RCC 7860 (cell line): ENCODE measurements at places on chromosomes 11 and 22.

DNA sequence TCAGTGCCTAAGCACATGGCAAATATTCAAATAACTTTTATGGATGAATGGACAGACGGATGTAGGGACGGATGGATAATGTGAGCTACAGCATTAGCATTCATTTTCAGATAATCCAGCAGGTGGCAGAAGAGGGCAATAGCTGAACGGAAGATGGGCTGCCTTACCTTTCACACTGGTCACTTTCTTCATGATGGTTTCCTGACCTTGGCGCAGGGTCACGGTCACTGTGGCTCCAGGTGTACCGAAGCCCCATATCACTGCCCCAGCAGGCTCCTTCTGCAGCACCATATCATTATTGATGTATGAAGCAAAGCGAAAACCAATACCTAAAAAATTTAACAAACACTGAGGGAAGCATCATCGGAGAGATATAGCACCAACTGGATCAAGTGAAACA is 4.3 kb downstream of the SIAE start:
- DNase-seq: peak; percentile 49

DNA sequence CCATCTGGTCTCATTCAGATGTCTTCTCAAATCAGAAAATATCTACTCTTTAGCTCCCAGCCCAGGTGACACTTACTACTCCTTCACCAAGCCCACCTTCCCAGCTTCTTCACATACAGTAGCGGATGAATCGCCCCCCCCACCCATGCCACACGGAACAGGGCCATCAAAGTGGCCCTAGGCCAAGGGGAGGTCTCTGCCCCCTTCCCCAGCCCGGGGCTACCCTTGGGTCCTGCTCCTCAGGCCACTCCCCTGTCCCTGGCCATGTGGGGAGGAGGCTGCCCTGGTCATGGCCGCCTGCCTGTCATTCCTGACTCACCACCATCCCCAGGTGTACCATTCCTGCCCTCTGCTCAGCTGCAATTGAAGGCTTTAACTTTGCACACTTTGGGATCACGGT is 142.8 kb downstream of the NECTIN1 start:
- DNase-seq: no peak

GRCh38 chr11:359181-359714 is 10.1 kb upstream of the B4GALNT4 start:
- DNase-seq: peak; percentile 8

DNA sequence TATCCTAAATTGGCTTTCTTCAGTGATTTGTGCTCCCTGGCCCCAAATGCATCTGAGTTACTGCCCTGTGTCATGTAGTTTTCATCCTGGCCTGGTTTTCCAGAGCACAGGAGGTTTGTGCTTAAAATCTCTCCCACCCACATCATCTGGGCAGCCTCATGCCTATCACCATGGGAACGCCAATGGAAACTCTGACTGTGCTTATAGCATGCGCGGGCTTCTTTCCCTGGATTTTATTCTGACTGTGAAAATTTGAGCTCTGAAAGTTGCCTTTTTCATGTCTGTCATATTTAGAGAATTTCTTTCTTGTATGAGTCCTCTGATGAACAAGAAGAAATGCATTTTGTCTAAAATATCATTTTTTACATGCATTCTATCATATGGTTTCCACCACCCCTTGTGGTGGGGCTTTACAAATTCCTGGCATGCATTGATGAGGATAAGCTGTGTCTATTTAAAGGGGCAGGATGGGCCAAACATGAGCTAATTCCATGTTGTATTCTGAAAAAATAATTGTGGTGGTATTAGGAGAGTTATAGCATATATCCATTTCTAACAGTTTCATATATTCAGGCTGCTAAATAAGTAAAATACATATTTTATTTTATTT is 55.1 kb downstream of the IRAG1 start:
- DNase-seq: no peak

DNA sequence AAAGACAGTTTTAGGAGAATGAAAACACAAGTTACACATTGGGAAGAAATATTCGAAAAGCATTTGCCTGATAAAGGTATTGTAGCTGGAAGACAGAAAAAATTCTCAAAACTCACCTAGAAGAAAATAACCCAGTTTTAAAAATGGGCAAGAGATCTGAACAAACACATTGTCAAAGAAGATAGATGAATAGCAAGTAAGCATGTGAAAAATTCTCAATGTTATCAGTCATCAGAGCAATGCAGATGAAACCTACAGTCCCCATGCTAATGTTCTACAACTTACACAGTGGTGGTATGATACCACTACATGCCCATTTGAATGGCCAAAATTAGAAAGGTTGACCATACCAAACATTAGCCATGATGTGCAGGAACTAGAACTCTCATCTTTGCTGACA is 29.4 kb downstream of the PPARA start:
- no peak for DNase-seq

GRCh38 chr11:5528495-5528894 is 12.0 kb upstream of the UBQLNL start:
- no peak for DNase-seq

- no peak for DNase-seq
These were observed 102.0 kb downstream of the WNT11 start for GRCh38 chr11:76104285-76104684.

- DNase-seq: no peak
These were observed 16.6 kb upstream of the NAV2 start for GRCh38 chr11:19696073-19696472.

DNA sequence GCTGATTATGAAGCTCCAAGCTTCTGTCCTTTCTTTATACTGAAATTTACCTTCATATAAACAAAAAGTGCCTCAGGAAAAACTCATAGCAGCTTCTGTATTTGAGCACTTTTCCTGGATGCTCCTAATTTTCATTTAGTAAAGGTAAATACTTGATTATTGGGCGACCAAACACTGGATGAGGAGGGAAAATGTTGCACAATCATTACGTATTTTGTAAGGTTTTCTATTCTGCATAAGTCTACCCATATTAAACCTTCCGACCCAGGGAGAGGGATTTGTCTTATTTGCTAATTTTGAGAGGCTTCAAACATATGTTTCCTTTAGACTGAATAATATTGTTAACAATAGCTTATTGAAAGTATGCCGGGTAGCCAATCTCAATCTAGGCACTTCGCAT is 4.3 kb upstream of the SLC6A5 start:
- DNase-seq: no peak

GRCh38 chr11:121412711-121413415 is 39.3 kb upstream of the SORL1 start:
- DNase-seq: no peak

- no peak for DNase-seq
These were observed 15.7 kb downstream of the PPARA start for GRCh38 chr22:46165977-46166376.

- no peak for DNase-seq
These were observed 24.0 kb downstream of the ABCC8 start for GRCh38 chr11:17452668-17453067.

- no peak for DNase-seq
These were observed 57.0 kb downstream of the CERK start for GRCh38 chr22:46681010-46681409.

- no peak for DNase-seq
These were observed 11.0 kb downstream of the NECTIN1 start for GRCh38 chr11:119717839-119718534.

DNA sequence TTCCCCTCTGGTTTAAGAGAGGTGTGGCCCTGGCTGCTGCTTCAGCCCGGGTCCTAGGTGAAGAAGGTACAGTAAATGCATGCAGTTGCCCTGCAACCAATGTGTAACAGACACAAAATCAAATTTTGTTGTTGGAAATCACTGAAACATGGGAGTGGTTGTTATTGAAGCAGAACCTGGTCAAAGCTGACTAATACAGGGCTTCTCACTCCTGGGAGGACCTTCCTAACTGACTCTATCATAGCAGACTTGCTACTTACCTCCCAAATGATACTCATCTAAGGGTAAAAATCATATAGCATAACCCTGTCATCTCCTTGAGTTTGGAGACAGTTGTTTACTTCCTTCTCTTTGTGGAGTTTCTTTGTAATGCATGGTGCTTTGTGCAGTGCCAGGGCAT is 52.6 kb downstream of the SLC1A2 start:
- no peak for DNase-seq

- DNase-seq: no peak
These were observed 48.3 kb downstream of the RRAS2 start for GRCh38 chr11:14310679-14311078.

DNA sequence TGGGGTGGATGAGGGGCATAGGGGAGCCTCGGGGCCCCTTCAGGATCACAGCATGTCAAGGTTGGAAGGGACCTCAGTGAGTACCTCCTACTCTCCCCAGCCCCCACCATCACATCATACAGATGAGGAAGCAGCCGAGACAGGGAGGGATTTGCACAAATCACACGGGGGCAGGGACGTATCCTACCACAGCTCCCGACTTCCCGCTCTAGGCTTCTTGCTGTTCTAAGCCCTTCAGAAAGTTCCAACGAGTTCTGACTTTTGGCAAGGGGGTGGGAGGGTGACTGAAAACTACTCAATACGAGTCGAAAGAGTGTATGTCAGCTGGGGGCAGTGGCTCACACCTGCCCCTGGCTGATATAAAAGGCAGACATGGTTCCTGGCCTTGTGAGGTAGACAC is 4.7 kb upstream of the RAD9A start:
- DNase-seq: no peak
